ELF-1 (cell line): ENCODE measurements at places on chromosomes 1 and 21.

- DNase-seq, result no peak
These were observed 122.7 kb downstream of the KCNN3 start for GRCh38 chr1:154747380-154747739.

DNA sequence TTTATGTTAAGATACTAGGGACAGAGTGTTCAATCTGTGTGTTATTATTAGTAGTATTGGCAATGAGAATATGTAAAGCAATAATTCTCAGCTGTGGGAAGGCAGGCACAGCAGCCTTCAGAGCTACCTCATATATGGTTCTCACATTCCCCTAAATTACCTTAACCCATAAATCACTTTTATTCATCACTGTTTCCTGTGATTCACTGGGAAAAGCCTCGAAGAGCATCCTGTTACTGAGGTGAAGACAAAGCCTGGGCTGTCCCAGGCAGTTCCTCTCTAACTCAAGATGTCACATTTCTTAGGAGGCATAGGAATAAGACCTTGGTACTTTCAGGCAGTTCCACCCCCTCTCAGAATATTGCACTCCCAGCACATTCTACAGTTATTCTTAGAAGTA lies 965.7 kb downstream of the NCAM2 start:
- no peak for DNase-seq

- no peak for DNase-seq
These were observed 1.7 kb upstream of the DNTTIP2 start for GRCh38 chr1:93880731-93881130.

DNA sequence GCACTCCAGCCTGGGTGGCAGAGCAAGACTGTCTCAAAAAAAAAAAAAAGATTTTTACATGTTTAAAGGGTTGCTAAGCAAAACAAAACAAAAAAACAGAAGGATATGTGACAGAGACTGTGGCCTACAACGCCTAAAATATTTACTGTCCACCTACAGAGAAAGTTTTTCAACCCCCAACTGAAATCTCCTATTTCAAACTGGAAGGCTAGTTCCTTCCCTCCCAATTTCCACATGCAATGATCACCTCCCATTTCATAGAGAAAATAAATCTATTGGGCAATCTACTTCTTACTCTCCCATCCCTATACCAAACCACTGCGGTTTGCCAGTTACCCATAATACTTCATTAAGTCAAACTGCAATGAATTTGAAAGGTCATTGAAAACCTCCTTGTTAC lies 74.2 kb downstream of the ST3GAL3 start:
- DNase-seq, result no peak

DNA sequence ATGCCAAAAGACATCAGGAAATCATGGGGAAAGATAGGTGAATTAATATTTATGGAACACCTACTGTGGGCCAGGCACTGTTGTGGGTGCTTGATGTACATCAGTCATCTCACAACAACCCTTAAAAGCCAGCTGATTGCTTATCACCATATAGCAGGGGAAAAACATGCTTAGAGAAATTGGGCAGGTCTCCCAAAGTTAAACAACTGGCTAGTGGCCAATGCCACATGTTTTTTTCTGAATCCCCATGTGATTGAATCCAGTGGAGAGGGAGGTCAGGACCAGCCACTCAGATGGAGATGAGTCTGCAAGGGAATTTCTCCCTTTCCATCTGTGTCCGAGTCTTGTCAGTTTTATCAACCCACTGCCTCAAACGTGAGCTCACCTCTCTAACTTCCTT lies 33.5 kb downstream of the UTP25 start:
- no peak for DNase-seq

- no peak for DNase-seq
These were observed 25.2 kb upstream of the RCAN1 start for GRCh38 chr21:34639882-34640788.

- no peak for DNase-seq
These were observed 4.6 kb downstream of the IPO13 start for GRCh38 chr1:43951021-43951985.
